MCF 10A (cell line): ENCODE measurements at places on chromosomes 3 and 15.

- peak overlapping the region; percentile 4 for H3K4me3 ChIP-seq
- H3K4me1 ChIP-seq = peaks cover 29% of the 10 kb centered on the region
- no peaks in the 10 kb centered on the region for H3K27me3 ChIP-seq
- H3K27ac ChIP-seq = peak overlapping the region; percentile 18
- DNase-seq = peak; percentile 44
- H3K36me3 ChIP-seq = no peaks in the 10 kb centered on the region
These were observed 276.6 kb downstream of the ZNF621 start for GRCh38 chr3:40801284-40801741.

DNA sequence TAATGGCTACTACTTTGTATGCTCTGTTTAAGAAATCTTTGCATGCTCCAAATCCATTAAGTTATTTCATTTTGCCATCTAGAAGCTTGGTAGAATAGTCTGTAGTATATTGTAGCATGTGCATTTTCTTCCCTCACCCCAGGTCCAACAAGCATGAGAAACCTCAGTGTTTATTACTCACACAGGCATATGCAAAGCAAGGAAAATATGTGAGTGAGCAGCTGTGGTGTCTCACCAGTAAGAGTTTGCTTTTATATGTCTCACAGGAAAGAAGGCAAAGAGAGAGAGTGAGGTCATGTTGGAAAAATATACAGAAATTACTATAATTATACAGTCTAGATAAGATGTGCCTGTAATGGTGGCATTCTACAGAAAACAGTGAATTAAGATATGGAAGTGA lies 312.5 kb downstream of the C3orf38 start:
- H3K27me3 ChIP-seq = no peaks in the 10 kb centered on the region
- no peaks in the 10 kb centered on the region for H3K36me3 ChIP-seq
- peaks cover 5% of the 10 kb centered on the region for H3K4me1 ChIP-seq
- DNase-seq = no peak

- no peaks in the 10 kb centered on the region for H3K4me1 ChIP-seq
- H3K27ac ChIP-seq = no peak overlapping the region
- no peak overlapping the region for H3K4me3 ChIP-seq
- DNase-seq = no peak
These were observed 47.2 kb upstream of the ZBTB38 start for GRCh38 chr3:141321109-141321497.

- peaks cover 9% of the 10 kb centered on the region for H3K36me3 ChIP-seq
- no peak for DNase-seq
- no peak overlapping the region for H3K4me3 ChIP-seq
- peaks cover 25% of the 10 kb centered on the region for H3K4me1 ChIP-seq
- H3K27me3 ChIP-seq = no peaks in the 10 kb centered on the region
- H3K27ac ChIP-seq = peak overlapping the region; percentile 42
These were observed 114.4 kb downstream of the ATG7 start for GRCh38 chr3:11386465-11387113.

GRCh38 chr3:188316021-188316722 lies 162.2 kb downstream of the LPP start:
- DNase-seq = peak; percentile 12
- H3K27me3 ChIP-seq = no peaks in the 10 kb centered on the region
- H3K36me3 ChIP-seq = peaks cover 7% of the 10 kb centered on the region
- peaks cover 8% of the 10 kb centered on the region for H3K4me1 ChIP-seq
- peak overlapping the region; percentile 31 for H3K27ac ChIP-seq

GRCh38 chr15:31434588-31435260 lies 108.1 kb downstream of the KLF13 start:
- peak; percentile 68 for DNase-seq
- H3K27me3 ChIP-seq = no peaks in the 10 kb centered on the region
- H3K4me1 ChIP-seq = peaks cover 15% of the 10 kb centered on the region

DNA sequence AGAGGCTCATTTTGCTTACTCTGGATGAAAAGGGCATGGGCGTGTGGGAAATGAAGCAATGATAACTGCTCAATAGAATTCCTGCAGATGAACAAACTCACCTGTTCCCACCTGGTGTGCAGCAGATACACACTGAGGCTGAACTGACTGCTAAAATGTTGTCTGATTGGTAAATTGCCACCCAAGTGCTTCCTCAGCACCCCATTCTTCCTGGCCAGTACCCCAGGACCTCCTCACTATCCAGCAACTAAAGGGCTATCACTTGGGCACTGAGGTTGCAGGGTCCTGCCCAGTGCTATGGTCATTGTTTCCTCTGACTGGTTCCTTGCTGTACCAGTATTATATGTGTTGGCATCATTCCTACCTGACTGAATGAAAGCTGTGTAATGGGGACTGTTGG lies 38.0 kb upstream of the DGKG start:
- no peak for DNase-seq
- H3K4me3 ChIP-seq = no peak overlapping the region
- no peak overlapping the region for H3K27ac ChIP-seq
- H3K4me1 ChIP-seq = peaks cover 7% of the 10 kb centered on the region

DNA sequence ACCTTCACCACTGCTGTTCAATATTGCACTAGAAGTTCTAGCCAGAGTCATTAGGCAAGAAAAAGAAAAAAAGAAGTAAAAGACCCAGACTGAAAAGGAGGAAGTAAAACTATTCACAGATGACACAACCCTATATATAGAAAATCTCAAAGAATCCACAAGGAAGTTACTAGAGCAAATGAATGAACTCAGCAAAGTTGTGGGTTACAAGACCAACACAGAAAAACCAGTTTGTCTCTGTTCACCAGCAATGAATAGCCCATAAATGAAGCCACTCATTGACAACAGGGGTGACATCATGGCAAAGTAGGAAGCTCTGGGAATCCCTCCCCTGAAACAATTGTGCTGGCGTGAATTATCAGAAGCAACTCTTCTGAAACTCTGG lies 4.6 kb downstream of the CFAP100 start:
- no peaks in the 10 kb centered on the region for H3K36me3 ChIP-seq
- DNase-seq = no peak
- no peaks in the 10 kb centered on the region for H3K4me1 ChIP-seq
- H3K27ac ChIP-seq = no peak overlapping the region
- no peak overlapping the region for H3K4me3 ChIP-seq

DNA sequence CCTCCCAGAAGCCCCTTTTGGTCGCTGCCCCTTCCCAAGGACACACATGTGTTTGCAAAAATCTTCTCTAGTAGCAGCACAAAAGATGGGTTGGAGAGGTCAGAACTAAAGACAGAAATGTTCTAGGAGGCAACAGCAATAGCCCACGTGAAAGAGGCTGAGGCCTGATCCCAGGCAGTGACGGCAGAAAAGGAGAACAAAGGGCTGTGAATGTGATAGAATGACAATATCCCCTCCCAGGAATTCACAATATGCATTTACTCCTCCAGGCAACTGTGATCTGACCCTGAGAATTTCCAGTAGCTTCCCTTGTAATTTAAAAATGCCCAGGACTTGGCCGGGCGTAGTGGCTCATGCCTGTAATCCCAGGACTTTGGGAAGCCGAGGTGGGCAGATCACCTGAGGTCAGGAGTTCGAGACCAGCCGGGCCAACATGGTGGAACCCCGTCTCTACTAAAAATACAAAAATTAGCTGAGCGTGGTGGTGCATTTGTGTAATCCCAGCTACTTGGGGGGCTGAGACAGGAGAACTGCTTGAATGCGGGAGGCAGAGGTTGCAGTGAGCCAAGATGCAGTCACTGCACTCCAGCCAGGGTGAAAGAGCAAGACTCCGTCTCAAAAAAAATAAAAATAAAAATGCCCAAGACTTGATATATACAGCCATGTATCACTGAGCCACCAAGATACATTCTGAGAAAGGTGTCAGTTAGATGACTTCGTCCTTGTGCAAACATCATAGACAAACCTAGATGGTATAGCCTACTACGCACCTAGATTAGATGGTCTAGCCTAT lies 43.6 kb upstream of the PIAS1 start:
- no peak for DNase-seq
- H3K4me1 ChIP-seq = peaks cover 7% of the 10 kb centered on the region
- no peaks in the 10 kb centered on the region for H3K36me3 ChIP-seq
- H3K27ac ChIP-seq = no peak overlapping the region

GRCh38 chr3:20136231-20136630 lies 49.8 kb downstream of the SGO1 start:
- H3K27ac ChIP-seq = no peak overlapping the region
- H3K27me3 ChIP-seq = no peaks in the 10 kb centered on the region
- no peak overlapping the region for H3K4me3 ChIP-seq

- peak; percentile 87 for DNase-seq
- H3K27ac ChIP-seq = peak overlapping the region; percentile 95
- no peaks in the 10 kb centered on the region for H3K36me3 ChIP-seq
These were observed 106.3 kb upstream of the RNU6-1 start for GRCh38 chr15:67945951-67946700.

- no peaks in the 10 kb centered on the region for H3K4me1 ChIP-seq
- H3K27ac ChIP-seq = no peak overlapping the region
- no peaks in the 10 kb centered on the region for H3K36me3 ChIP-seq
- H3K27me3 ChIP-seq = no peaks in the 10 kb centered on the region
- no peak overlapping the region for H3K4me3 ChIP-seq
These were observed 207.0 kb downstream of the NTRK3 start for GRCh38 chr15:88049506-88049905.
